ENCODE measurements at places on chromosomes 2 and 18.

DNA sequence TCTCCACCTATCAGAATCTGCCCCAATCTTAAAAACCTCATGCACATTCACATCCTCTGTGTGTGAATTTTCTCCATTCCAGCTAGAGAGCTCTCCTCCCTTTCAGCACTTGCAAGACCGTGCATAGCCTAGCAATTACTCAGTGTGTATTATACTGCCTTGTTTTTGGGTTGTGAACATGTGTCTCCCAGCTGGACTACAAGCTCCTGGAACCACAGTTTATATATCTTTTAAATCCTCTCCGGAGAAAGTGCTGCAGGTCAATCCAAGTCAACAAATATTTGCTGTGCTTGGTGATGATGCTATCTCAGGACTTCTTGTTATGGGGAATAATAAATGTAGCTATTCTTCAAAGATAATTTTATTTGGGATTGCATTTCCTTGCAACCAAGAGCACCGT, 58.2 kb upstream of the MEX3C start:
- no peak for DNase-seq

- DNase-seq, result no peak
Measured at GRCh38 chr18:43364535-43364934, 87.2 kb upstream of the SYT4 start.

DNA sequence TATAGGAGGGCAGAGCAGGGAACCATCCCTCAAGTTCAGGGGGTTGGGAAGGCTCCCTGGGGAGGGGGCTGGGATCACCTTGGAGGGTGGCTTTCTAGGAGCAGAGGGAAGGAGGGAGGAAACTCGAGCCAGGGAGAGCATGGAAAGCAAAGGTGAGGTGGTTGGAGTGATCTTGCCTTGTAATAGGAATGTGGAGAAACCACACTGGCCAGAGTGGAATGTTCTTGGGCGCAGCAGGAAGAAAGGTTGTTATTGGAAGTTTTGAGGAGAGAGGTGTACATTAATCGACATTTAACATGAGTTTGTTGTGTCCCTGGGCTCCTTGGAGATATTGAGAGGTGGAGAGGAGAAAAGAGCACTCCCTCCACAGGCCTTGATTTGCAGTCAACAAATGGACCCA, 272.2 kb downstream of the PRKCE start:
- DNase-seq, result no peak

DNA sequence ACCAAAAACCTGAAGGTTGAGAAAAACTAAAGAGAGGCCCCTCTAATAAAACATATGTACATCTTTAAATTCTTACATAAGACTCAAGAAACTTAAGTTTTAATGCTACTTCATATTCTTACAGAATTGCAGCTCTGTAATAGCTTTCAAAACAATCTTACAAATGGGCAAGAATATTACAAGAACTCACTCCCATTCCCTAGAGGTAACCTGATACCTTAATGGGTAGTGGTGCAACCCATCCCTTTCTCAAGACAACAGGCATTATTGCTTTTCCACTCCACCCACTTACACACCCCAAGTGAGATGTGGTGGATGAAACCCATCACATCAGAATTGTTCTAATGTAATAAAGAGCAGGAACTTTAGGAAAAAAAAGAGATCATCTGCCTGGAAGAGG, 103.7 kb downstream of the RBMS1 start:
- DNase-seq, result no peak

DNA sequence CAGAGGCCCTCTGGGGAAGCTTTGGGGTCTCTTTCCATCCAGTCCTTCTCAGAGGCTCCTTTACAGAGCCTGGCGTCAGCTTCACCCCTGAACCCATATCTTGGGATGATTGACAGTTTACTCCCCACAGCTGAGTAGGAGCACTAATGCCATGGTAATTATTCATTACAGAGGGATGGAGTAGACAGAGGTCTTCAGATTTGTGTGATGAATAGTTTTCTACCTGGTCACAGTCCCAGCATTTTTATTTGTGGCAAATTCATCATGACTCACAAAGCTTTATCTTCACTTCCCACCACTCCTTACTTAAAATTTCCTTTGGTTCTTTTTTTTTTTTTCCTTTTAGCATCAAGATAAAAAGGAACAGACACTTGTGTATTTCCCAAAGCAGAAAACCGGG, 104.2 kb downstream of the CCDC85A start:
- no peak for DNase-seq

Measured in activated T-cell treated with anti-CD3 and anti-CD28 coated beads, Interleukin-2, amount 50 U/mL, for 48 hours (primary cell).